ENCODE measurements at places on chromosomes 12 and 14.
A peak's percentile ranks its signal among the peaks of the same experiment; 100 is the strongest.

DNA sequence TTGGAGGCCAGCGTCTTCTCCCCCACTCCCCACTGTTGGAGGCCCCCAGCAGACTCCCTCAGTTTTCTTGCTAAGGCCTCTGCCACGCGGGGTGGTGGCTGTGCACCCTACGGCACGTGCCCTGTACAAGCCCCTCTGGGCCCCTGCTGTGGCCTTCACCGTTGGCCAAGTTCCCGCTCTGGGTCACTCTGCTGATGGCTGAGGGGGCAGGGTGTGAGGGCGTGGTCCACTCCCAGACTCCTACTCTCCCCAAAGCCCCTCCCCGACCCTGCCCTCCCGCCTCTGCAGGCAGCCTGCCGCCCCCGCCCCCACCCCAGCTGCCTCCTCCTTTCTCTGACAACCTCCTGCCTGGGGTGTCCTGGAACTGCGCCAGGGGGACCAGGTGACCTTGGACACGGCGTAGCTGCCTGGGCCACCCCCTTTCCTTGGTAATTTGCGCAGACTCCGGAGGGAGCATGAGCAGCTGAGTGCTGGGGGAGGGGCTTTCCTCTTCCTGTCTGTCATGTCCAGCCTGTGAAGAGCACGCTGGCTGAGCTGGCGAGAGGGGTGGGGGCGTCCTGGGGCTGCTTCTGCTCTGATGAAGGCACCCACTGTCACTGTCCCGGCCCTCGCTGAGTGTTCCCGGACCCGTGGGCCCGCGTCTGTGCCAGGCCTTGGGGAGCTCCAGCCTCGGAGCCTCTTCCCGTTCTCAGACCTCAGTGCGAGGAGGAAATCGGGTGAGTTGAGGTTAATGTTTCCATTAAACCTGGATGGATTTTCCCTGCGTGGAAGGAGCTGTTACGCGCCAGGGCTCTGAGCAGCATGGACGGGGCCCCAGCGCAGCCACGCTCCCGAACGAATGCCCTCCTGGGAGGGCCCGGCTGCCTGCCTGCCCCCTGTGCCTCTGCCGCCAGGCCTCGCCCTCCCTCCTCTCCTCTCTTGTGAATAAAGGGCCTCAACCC, 85.0 kb downstream of the KIF26A start:
- DNase-seq = no peak

GRCh38 chr14:53011053-53011462, 60.2 kb upstream of the FERMT2 start:
- DNase-seq = no peak

- DNase-seq = no peak
These were observed 4.7 kb upstream of the HOXC10 start for GRCh38 chr12:53980104-53980801.

GRCh38 chr12:92543359-92543758, 159.4 kb upstream of the PLEKHG7 start:
- no peak for DNase-seq

- DNase-seq = no peak
These were observed 69.8 kb downstream of the GAS2L3 start for GRCh38 chr12:100643246-100643645.

DNA sequence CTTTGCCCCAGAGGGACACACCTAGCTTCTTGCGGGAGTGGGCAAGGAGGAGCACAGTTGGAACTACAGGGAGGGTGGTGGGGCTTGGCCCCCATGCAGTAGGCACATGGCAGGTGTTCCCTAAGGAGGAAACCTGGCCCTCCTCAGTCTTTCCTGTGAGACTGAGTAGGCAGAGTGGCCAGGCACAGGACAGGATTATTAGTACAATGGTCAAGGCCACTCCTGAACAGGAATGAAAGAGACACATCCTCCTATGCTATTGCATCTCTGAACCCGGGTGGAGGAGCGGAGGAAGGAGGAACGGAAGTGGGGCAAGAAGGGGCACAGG, 846 bp downstream of the MYO1A start:
- DNase-seq = no peak

- DNase-seq = peak; percentile 22
These were observed 28.8 kb upstream of the GZMB start for GRCh38 chr14:24662753-24663152.

- DNase-seq = no peak
These were observed 45.3 kb downstream of the LRP6 start for GRCh38 chr12:12221560-12221959.

GRCh38 chr14:52352569-52352968, 38.5 kb downstream of the PTGER2 start:
- DNase-seq = no peak

DNA sequence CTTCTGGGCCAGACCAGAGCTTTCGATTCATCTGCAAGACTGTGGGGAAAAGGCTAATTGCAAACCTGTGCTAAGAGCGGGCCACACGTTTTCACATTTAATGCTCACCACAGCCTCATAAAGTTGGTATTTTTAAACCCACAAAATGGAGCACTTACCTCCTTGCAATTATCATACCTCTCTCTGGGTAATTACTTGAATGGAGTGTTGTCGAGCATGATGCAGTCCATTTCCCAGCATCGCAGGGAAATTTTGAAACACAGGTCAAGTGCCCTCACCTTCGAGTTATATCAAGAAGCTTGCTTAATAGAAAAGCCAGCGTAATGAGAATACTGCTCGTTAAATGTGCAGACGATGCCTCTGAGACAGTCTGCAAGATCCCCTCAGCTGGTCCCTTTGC, 8.8 kb upstream of the IFI27L2 start:
- DNase-seq = no peak

GRCh38 chr12:131941987-131942341, 7.8 kb upstream of the EP400 start:
- no peak for DNase-seq

- no peak for DNase-seq
These were observed 41.7 kb upstream of the RGS6 start for GRCh38 chr14:71890541-71890940.

- no peak for DNase-seq
These were observed 29.9 kb upstream of the MGAT4C start for GRCh38 chr12:86286119-86286518.

GRCh38 chr12:124456652-124457152, 110.7 kb downstream of the NCOR2 start:
- peak; percentile 41 for DNase-seq

DNA sequence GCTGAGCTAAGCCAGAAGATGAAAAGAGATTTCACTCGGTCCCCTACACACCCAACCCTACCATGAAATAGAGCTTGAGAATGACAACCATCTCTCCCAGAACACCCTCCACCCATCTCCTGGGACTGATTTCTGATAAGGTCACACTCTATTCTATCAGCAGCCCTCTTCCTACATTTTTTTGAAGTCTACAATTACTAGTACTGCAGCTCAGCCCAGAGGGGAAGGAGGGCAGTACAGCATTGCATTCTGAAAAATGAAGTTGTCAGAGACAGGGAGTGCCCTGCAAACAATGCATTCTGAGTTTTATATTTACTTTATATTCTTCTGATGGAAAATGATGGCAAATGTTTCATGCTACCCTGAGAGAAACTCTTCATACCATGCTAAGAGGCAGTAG, 318.5 kb downstream of the BCAT1 start:
- no peak for DNase-seq

DNA sequence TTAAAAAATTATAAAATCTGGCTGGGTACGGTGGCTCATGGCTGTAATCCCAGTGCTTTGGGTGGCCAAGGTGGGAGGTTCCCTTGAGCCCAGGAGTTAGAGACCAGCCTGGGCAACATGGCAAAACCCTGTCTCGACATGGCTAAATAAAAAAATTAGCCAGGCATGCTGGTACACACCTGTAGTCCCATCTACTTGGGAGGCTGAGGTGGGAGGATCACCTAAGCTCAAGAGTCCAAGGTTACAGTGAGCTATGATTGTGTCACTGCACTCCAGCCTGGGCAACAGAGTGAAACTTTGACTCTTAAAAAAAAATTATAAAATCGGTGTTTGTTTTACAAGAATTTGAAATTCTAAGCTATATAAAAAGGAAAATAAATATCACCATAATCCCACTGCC, 141.8 kb downstream of the SLC38A6 start:
- no peak for DNase-seq

- DNase-seq = no peak
These were observed 76.4 kb downstream of the PAPOLA start for GRCh38 chr14:96578619-96579018.

GRCh38 chr12:55039395-55040354, 19.9 kb downstream of the NEUROD4 start:
- no peak for DNase-seq

DNA sequence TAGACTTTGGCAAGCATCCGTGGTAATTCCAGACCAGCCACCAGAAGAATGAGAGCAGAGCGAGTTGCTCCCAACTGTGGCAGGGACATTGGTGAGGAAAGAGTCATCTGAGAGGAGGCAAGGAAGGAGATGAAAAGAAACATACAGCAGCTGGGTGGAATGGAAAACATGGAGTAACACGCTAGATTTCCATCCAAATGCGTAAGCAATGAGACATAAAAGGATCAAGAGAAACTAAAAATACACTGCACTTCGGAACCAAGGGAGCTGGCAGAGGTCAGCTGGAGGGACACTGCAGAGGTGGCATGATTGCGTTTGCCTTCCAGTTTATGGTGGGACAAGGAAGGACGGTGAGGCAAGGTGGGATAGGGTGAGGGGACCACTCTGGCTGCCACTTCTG, 82.9 kb downstream of the DDX51 start:
- no peak for DNase-seq

DNA sequence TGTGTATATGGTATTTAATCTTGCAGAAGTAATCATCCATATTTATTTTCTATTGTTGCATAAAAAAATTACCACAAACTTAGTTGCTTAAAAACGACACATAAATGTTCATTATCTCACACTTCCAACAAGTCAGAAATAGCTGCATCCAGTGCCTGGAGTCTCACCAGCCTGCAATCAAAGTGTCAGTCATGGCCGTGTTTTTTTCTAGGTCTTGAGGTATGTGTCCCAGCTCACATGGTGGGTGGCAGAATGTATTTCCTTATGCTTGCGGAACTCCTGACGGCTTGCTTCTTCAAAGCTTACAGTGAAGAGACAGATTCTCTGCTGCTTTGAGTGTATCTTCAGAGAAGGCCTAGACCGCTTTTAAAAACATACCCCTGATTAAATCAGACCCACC, 670.2 kb upstream of the LMO3 start:
- DNase-seq = no peak
